Brain pericyte (primary cell): ENCODE measurements at places on chromosomes 11 and 22.

- no peak for DNase-seq
Measured at GRCh38 chr11:12269104-12269441, 108.3 kb upstream of the PARVA start.

GRCh38 chr11:116693593-116694348, 79.0 kb downstream of the BUD13 start:
- no peak for DNase-seq

DNA sequence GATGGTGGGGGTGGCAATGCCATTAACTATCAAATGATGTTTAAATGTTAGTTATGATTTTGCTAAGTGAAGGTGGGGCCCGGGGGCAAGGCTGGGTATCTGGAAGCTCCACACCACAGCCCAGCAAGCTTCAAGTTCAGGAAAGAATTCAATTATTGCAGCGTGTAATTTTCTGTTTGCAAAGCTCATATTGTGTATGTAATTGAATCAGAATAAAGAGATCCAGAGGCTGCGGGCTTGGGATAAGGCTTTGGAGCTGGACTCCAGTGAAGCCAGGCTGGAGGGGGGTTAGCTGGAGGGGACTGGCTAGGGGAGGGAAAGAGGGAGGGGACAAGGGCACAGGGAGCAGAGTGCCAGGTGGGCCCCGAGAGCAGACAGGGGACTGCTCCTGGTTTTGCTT, 557.1 kb upstream of the CADM1 start:
- no peak for DNase-seq

GRCh38 chr11:59879567-59879966, 985 bp downstream of the OOSP3 start:
- DNase-seq = no peak

DNA sequence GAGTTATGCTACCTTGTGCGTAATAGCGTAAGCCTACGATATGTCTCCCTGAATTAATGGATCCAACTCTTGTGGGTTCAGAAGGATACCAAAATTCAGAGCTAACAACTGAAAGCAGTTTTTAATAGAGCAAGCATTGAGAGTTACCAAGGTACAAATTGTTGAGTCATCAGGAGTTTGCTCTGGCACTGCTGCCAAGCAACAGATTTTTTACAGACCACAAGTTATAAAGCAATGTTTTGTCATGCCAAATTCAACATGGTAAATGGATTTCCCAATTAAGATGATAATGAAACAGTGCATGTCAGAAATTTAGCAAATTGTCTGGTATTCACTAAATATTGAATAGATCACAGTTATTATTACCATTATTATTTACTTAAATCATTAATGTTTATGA, 295.6 kb downstream of the NELL1 start:
- no peak for DNase-seq

- no peak for DNase-seq
Measured at GRCh38 chr11:17273668-17274282, 2.8 kb upstream of the NUCB2 start.

GRCh38 chr22:26968859-26969523, 311.6 kb downstream of the MIAT start:
- DNase-seq = no peak

GRCh38 chr11:110908401-110909105, 196.3 kb upstream of the ARHGAP20 start:
- DNase-seq = no peak

DNA sequence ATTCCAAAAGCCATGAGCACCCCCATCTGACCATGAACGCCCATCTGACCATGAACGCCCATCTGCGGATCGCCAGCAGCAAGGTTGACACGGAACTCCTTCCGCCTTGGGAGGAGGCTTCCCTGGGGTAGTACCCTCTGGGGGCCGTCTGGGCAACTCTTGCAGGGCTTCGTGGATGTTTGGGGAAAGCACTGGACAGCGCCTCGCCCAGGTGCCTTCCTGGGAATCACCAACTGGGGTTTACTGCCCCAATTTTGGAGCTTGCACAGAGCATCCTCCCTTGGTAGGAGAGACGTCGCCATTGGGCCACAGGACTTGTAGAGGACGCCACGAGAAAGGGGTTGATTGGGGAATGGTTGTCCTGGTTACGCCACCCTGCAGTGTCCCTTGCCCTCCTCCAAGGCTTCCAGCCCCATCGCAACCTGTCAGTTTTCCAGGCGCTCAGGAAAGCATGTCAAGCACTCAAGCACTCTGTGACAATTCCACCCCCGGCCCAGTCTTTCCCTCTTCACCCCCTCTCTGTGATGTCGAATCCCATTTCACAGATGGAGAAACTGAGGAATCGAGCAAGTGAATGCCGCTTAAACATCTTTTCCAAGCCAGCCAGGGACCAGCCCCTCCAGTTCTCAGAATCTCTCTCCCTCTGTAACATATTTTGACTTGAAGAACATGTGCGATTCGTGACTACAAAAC, 914 bp upstream of the PRDM11 start:
- DNase-seq = no peak

DNA sequence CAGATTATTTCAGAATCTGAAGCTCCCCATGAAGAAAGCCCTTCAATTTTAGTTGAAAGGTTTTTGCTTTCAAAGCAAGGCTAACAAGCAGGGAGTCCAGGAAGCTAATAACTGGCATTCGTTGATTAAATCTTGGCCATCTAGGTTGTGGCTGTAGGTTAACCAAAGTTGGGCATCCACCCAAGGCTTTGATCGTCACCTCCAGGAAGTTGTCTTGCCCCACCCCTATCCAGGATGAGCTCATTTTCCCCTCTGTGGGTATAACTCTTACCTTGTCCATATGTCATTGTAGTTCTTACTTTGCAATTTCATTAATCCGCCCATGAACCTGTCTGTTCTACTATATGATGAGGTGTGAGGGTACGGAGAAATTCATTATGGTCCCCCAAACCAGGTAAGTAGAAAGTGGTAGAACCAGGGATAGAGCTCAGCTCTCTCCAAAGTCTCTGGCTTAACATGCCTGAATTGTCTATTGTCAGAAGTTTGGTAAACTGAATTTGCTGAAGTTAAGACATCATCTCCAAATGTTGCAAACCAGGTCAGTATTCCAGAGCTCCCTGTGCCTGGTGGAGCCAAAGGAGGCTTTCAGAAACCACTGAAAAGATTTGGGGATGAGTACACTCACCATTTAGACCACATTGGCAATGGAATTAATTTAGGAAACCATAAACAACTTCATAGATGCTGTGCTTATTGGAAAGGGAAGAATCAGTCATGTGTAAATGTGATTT, 97.1 kb downstream of the CD44 start:
- DNase-seq = no peak

DNA sequence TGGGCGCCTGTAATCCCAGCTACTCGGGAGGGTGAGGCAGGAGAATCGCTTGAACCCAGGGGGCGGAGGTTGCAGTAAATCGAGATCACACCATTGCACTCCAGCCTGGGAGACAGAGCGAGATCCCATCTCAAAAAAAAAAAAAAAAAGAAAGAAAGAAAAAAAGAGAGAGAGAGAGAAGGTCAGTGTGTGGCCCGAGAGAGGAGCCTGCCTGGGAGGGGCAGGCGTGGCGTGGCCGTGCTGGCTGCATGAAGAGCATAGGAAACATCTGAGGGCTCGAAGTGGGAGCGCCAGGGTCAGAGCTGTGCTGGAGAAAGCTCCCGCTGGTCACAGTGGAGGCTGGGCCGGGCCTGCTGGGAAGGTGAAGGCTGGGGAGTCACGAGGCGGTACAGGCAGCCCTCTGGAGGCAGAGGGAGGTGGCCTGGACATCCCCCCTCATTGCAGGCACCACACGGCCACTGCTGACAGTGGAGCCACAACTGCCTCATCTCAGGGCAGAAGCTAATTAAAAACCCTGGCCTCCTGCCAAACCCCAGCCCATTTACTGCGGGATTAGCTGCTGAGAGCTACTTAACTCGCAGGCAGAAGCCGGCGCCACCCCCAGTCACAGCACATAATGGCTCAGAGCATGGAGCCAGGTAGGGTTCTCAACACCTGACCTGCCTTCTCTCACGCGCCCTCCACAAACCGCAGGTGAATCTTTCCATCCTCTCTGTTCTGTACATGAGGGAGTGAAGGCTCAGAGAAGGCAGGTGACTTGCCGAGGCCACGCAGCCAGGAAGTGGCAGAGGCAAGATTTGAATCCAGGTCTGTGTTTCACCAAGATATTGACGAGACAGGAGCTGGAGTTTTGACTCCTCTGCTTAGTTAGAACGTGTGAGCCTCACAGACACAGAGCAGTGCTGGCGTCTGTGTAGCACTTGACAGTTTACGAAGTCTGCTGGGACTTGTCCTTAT, 32.6 kb downstream of the NFAM1 start:
- no peak for DNase-seq

- DNase-seq = no peak
Measured at GRCh38 chr11:720017-720641, 14.1 kb downstream of the EPS8L2 start.

DNA sequence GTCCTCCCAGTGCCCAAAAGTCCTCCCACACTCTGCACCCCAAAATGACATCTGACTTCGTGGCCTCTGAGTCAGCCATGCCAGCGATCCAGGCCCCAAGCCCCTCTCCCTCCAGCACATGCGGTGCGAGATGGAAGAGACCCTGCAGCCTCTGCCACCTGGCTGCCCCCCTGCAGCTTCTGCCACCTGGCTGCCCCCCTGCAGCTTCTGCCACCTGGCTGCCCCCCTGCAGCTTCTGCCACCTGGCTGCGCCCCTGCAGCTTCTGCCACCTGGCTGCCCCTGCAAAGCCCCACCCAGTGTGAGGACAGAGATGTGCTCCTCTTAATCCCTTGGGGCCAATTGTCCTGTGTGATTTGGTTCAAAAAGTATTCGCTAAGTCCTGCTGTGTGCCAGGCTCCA, 68.0 kb downstream of the WNT7B start:
- no peak for DNase-seq

- DNase-seq = no peak
Measured at GRCh38 chr11:65427691-65428577, 5.3 kb downstream of the NEAT1 start.

DNA sequence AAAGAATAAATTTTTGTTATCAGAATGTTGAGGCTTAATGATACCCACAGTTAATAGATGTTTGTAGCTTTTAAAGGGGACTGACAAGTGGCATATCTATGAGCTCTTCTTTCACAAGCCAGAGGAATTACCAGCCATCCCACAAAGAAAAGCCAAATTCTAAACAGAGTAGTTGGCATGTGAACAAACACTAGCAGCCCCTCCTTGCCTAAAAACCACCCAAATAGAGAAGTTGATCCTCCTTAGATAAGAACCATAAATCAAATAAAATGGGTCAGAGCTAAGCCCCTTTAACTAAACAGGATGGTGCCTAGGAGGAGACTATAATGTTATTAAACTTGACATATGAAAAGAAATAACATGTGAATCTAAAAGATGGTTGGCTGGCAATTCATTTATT, 11.4 kb downstream of the LPXN start:
- DNase-seq = no peak

- DNase-seq = no peak
Measured at GRCh38 chr11:131792243-131792642, 421.8 kb downstream of the NTM start.

- no peak for DNase-seq
Measured at GRCh38 chr11:78339483-78339882, 78.1 kb downstream of the GAB2 start.

- no peak for DNase-seq
Measured at GRCh38 chr11:20364341-20364792, 853 bp downstream of the HTATIP2 start.

- no peak for DNase-seq
Measured at GRCh38 chr11:2717561-2718325, 17.9 kb upstream of the KCNQ1OT1 start.

- DNase-seq = no peak
Measured at GRCh38 chr11:44246726-44247125, 63.2 kb downstream of the ALX4 start.

- DNase-seq = peak; percentile 85
Measured at GRCh38 chr11:10750838-10751580, at the start of gene CTR9. Gene CTR9 (plus strand): TSS chr11:10751246. CDS start chr11:10751413, 167 bp downstream.

- no peak for DNase-seq
Measured at GRCh38 chr11:41018224-41018623, 441.2 kb downstream of the LRRC4C start.

- no peak for DNase-seq
Measured at GRCh38 chr11:72313912-72314598, 70.1 kb upstream of the PHOX2A start.

DNA sequence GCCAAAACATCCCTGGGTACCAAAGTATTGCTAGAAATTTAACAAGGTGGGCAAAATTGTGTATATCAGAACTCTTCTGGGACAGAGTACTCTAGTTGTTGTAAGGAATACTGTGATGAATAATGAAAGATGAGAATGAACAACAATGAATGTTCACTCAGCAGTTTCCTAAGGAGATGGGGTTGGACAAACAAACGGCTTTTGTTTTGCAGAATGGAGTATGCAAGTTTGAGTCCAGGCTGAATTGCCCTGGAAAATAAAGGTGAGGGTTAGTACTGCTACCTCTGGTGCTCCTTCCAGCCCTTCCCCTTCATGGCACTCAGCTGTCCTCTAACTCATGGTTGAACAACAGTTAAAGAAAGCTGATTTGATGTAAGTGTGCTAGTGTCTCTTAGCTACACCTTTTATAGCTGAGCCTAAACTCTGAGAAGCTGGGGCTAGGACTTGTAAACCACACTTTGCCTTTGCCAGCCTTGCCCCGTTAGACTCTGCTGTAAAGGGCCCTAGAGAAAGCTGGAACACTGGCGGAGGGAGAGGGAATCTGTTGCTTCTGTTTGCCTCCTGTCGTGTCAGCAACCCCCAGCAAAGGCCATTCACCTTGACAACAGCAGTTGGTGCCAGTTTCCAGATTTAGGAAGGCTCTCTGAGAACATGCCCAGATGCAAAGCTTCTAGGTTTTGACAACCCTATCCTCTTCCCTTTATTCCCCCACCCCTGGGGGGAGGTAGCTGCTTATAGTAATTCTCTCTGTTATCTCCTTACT, 41.2 kb upstream of the POLD3 start:
- no peak for DNase-seq

DNA sequence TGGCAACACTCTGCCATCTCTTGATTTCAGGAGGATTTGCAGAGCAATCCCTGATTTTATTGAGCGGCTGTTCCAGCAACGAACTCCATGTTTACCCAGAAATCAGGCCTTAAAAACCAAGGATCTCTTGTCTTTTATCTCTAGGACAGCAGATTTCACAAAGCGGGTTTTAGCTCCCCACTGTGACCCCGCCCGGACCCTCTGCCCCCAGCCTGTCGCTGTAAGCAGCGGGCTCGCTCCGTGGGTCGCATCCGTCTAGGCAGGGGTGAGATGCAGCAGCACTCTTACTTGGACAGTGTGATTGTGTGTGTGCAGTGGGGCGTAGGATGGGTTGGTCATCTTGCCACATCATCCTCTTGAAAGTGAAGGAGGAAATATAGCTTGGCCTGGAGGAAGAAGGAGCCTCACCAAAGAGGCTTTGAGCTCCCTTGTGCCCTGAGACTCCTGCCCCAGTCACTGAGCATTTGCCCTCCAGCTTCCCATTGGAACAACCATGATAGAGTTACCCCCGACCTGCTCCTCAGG, 189.2 kb upstream of the TBCEL start:
- DNase-seq = no peak

- DNase-seq = no peak
Measured at GRCh38 chr22:35717572-35717971, at the start of gene APOL5. Gene APOL5 (plus strand): TSS chr22:35717872. CDS start chr22:35717872, 0 bp downstream.

- DNase-seq = no peak
Measured at GRCh38 chr22:23279781-23280180, 99.5 kb downstream of the BCR start.

- no peak for DNase-seq
Measured at GRCh38 chr11:115428306-115428705, 75.9 kb downstream of the CADM1 start.

- DNase-seq = no peak
Measured at GRCh38 chr11:534396-535209, 773 bp downstream of the HRAS start.
